ENCODE measurements at places on chromosomes 6 and 20.
A peak's percentile ranks its signal among the peaks of the same experiment; 100 is the strongest.

GRCh38 chr20:35503841-35504561, 25.5 kb downstream of the C20orf173 start:
- peak; percentile 58 for DNase-seq

DNA sequence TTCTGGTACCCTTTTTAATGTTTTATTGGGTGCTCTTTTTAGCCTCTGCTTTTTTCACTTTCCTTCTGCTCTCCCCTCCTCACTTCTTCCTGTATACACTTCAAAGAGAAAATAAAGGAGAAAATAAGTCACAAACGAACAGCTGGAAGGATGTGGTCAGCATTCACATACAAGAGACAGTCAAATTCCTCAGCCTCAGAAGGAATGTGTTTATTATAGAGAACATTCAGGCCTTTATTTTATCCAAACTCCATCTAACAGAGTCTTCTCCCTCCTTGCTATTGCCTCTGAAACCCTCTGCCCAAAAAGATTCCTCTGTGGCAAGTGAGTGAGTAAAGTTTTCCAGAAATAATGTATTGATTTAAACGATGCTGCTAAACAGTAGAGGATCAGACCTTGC, 490.4 kb downstream of the FRK start:
- DNase-seq = no peak

DNA sequence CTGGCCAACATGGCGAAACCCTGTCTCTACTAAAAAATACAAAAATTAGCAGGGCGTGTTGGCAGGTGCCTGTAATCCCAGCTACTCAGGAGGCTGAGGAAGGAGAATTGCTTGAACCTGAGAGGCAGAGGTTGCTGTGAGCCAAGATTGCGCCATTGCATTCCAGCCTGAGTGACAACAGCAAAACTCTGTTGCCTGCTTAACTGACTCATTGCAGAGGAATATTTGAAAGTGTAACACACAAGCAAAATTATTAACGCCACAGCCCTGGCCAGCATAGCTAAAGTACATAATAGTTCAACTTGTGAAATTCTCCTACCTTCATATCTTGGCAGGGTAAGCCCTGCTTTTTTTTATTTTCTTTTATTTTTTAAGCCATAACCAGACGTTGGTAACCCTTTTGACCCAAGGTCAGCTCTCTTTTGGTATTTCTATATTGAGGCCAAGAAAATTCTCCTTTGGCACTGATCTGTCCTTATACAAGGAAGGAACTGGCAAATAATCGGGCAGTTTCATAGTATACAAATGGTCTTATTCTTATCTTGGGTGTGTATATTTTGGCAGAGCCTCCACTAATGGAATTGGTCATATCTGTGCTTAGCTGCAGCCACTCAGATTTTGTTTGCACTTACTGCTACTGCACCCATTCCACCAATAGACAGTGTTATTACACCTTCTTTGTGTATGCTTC, 4.0 kb upstream of the ADGRF5 start:
- DNase-seq = peak; percentile 38

- DNase-seq = peak; percentile 33
Observed at GRCh38 chr6:30981942-30982772, 1.4 kb upstream of the MUC21 start.

- DNase-seq = peak; percentile 77
Observed at GRCh38 chr20:48236000-48236970, 451.0 kb upstream of the SULF2 start.

- no peak for DNase-seq
Observed at GRCh38 chr6:3379482-3380060, 77.3 kb downstream of the SLC22A23 start.

- DNase-seq = peak; percentile 86
Observed at GRCh38 chr6:156564127-156564806, 212.9 kb upstream of the ARID1B start.

- DNase-seq = no peak
Observed at GRCh38 chr6:111653979-111654378, 48.3 kb upstream of the TRAF3IP2 start.

DNA sequence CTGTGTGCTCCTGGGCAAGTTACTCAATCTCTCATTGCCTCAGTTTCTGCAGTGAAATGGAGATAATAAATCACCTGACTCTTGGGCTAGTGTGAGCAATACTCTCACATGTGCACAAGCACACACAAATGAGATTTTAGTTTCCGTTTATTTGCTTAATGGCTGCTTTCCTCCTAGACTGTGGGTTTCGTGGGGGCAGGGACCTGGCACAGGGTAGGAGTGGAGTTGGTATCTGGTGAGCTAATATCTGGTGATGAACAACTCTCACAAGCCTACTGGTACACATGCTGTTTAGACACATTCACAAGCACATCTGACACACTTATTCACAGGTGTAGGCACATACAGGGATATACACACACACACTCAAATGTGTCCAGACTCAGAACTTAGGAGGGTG, 73.8 kb downstream of the TOX2 start:
- DNase-seq = no peak

- no peak for DNase-seq
Observed at GRCh38 chr6:44298864-44299263, 14.3 kb downstream of the AARS2 start.
